ENCODE measurements at places on chromosomes 12 and 14. TPM values are rescaled to one million over a fixed set of nuclear protein-coding genes. Genes with fewer than 3 reads are reported as not detected.

GRCh38 chr14:102131741-102132140 is 8.0 kb upstream of the WDR20 start:
- no peaks in the 10 kb centered on the region for H3K27me3 ChIP-seq
- DNase-seq, result no peak
- H3K27ac ChIP-seq, result no peak overlapping the region

- no peak overlapping the region for H3K27ac ChIP-seq
- H3K4me3 ChIP-seq, result no peak overlapping the region
- H3K36me3 ChIP-seq, result peaks cover 2% of the 10 kb centered on the region
- DNase-seq, result no peak
- H3K27me3 ChIP-seq, result no peaks in the 10 kb centered on the region
Measured at GRCh38 chr12:59115526-59115925, 195.2 kb upstream of the LRIG3 start.

DNA sequence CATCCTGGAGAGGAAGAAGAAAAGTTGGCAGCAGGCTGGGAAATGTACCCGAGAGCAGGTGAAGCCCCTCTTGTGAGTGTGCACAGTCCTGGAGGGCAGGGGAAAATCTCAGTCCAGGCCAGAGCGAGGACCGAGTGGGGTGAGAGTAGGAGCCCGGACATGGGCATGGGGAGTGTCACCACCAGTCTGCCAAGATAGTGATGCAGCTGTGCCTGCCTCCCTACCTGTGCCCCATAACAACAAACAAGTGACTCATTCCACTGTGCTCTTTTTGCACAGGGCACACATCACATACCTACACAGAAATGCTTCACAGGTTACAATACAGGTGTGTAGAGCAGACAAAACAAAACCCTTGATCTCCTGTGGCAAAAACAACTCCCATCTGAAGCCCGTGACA is 205.9 kb upstream of the PELI2 start:
- H3K27me3 ChIP-seq, result no peaks in the 10 kb centered on the region
- peaks cover 54% of the 10 kb centered on the region for H3K4me1 ChIP-seq
- H3K27ac ChIP-seq, result peak overlapping the region; percentile 62
- DNase-seq, result no peak

DNA sequence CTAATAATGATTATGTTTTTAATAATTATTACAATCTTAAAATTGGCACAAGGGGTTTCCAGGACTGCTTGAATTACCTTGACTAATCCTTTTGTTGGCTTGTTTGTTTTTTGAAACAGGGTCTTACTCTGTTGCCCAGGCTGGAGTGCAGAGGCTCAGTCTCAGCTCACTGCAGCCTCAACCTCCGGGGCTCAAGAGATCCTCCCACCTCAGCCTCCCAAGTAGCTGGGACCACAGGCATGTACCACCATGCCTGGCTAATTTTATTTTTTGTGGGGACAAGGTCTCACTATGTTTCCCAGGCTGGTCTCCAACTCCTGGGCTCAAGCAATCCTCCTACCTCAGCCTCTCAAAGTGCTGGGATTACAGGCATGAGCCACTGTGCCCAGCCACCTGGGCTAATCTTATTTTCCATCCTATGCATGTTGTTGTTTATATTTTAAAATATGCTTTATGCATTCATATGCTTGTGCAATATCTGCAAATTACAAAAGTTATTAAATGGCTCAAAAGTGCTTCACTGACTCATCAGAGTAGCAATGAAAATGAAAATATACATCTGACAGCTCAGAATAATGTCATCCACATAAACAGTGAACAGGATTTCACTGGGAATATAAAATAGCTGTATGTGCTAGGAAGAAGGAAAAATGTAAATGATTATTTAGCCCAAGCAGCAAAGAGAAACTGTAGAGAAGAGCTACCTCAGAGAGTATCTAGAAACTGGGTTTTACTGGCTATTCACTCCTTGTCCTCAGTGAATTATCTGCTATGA is 24.8 kb upstream of the PLEKHG6 start:
- H3K27me3 ChIP-seq, result no peaks in the 10 kb centered on the region
- peak; percentile 2 for DNase-seq
- no peaks in the 10 kb centered on the region for H3K36me3 ChIP-seq
- no peak overlapping the region for H3K4me3 ChIP-seq

TSPAN19 gene
- not detected for total RNA-seq

PXN gene
- 79.5 TPM for total RNA-seq

CCDC177 gene
- not detected for total RNA-seq

Data from chondrocyte (in vitro differentiated cells).